Smooth muscle cell of the pulmonary artery (primary cell): ENCODE measurements at places on chromosomes 2 and 18. TPM values are rescaled to one million over a fixed set of nuclear protein-coding genes. Genes with fewer than 3 reads are reported as not detected.

GLI2 gene
- total RNA-seq = 8.9 and 10.0 TPM in 2 replicates

NEURL3 gene
- 0.20 TPM in 1 of 2 replicates, not detected in the other for total RNA-seq

ANO7 gene
- total RNA-seq = 1.0 and 1.7 TPM in 2 replicates

FOXD4L1 gene
- 0.13 and 0.17 TPM in 2 replicates for total RNA-seq

SERPINB4 gene
- not detected in 2 replicates for total RNA-seq

LIPG gene
- total RNA-seq = 5.5 and 43.0 TPM in 2 replicates

RUFY4 gene
- total RNA-seq = not detected in 2 replicates

RASGRP3 gene
- total RNA-seq = 2.1 and 3.0 TPM in 2 replicates

ZNF516 gene
- 15.2 and 22.1 TPM in 2 replicates for total RNA-seq

FAM161A gene
- 1.6 TPM in 2 replicates for total RNA-seq

G6PC2 gene
- total RNA-seq = not detected in 2 replicates

RAB3GAP1 gene
- total RNA-seq = 75.5 and 88.1 TPM in 2 replicates

PSMG2 gene
- 35.8 and 41.8 TPM in 2 replicates for total RNA-seq

DHRS9 gene
- total RNA-seq = 0.98 and 2.7 TPM in 2 replicates

IL36RN gene
- total RNA-seq = not detected in 2 replicates

ALPI gene
- not detected in 2 replicates for total RNA-seq

ANTXR1 gene
- 89.3 and 121 TPM in 2 replicates for total RNA-seq

IMPACT gene
- total RNA-seq = 26.0 and 30.6 TPM in 2 replicates

OTX1 gene
- 0.13 TPM in 1 of 2 replicates, not detected in the other for total RNA-seq

TLX2 gene
- not detected in 2 replicates for total RNA-seq

UGT1A3 gene
- not detected in 2 replicates for total RNA-seq

SAG gene
- not detected in 2 replicates for total RNA-seq

KLHL30 gene
- 5.2 and 11.7 TPM in 2 replicates for total RNA-seq

ZNF804A gene
- 0.20 and 1.4 TPM in 2 replicates for total RNA-seq

ARMC9 gene
- total RNA-seq = 106 and 246 TPM in 2 replicates

NEB gene
- total RNA-seq = 0.33 TPM in 2 replicates

LRRTM4 gene
- total RNA-seq = 0.07 TPM in 1 of 2 replicates, not detected in the other

RNF25 gene
- 21.2 and 21.8 TPM in 2 replicates for total RNA-seq

HOXD13 gene
- not detected in 2 replicates for total RNA-seq

PXDN gene
- total RNA-seq = 430 and 450 TPM in 2 replicates

KCNJ13 gene
- not detected in 2 replicates for total RNA-seq

FTCDNL1 gene
- 0.59 and 1.4 TPM in 2 replicates for total RNA-seq

SCN9A gene
- total RNA-seq = 13.7 and 23.8 TPM in 2 replicates

TOGARAM2 gene
- under 0.01 and 0.03 TPM in 2 replicates for total RNA-seq

PRSS56 gene
- total RNA-seq = not detected in 2 replicates

ING5 gene
- 35.1 and 40.1 TPM in 2 replicates for total RNA-seq

OTOS gene
- not detected in 2 replicates for total RNA-seq

KRTCAP3 gene
- total RNA-seq = 0.39 TPM in 1 of 2 replicates, not detected in the other

SAP130 gene
- total RNA-seq = 5.5 and 6.8 TPM in 2 replicates

FBXO48 gene
- 0.26 and 0.39 TPM in 2 replicates for total RNA-seq

CYP26B1 gene
- total RNA-seq = 1.1 and 4.9 TPM in 2 replicates

AQP12A gene
- not detected in 2 replicates for total RNA-seq

CYBRD1 gene
- total RNA-seq = 265 and 312 TPM in 2 replicates

POTEJ gene
- not detected in 2 replicates for total RNA-seq

CRYGD gene
- not detected in 2 replicates for total RNA-seq

NLRC4 gene
- total RNA-seq = 0.03 TPM in 1 of 2 replicates, not detected in the other

CKAP2L gene
- 1.3 and 4.0 TPM in 2 replicates for total RNA-seq

TMEM17 gene
- 1.8 and 2.6 TPM in 2 replicates for total RNA-seq

SYT4 gene
- not detected in 2 replicates for total RNA-seq

TDRD15 gene
- total RNA-seq = not detected in 2 replicates

SLC9A4 gene
- total RNA-seq = 0.03 TPM in 1 of 2 replicates, not detected in the other

KCNIP3 gene
- total RNA-seq = 0.65 and 2.0 TPM in 2 replicates

CNTNAP5 gene
- not detected in 2 replicates for total RNA-seq

TMEM163 gene
- 0.13 and 0.76 TPM in 2 replicates for total RNA-seq

SNTG2 gene
- 0.07 and 0.26 TPM in 2 replicates for total RNA-seq

NDUFS1 gene
- 118 and 126 TPM in 2 replicates for total RNA-seq

ASB18 gene
- not detected in 2 replicates for total RNA-seq

POTEC gene
- under 0.01 TPM in 2 replicates for total RNA-seq

PLB1 gene
- 0.46 and 1.3 TPM in 2 replicates for total RNA-seq
